ENCODE measurements at places on chromosomes 11 and 22. TPM values are rescaled to one million over a fixed set of nuclear protein-coding genes. Genes with fewer than 3 reads are reported as not detected.

NXPE1 gene
- not detected for total RNA-seq

CLCF1 gene
- 7.7 TPM for total RNA-seq

CD3G gene
- 1.1 TPM for total RNA-seq

TEAD1 gene
- 150 TPM for total RNA-seq

CYP2D6 gene
- 0.26 TPM for total RNA-seq

OR51B4 gene
- not detected for total RNA-seq

KCNQ1 gene
- 10.7 TPM for total RNA-seq

ME3 gene
- 49.4 TPM for total RNA-seq

ACCS gene
- total RNA-seq, result 20.4 TPM

IGLL1 gene
- not detected for total RNA-seq

GNAZ gene
- 18.3 TPM for total RNA-seq
